Heart right ventricle (tissue), 16 donors: ENCODE measurements at places on chromosomes 7 and 10. TPM values are rescaled to one million over a fixed set of nuclear protein-coding genes. Genes with fewer than 3 reads are reported as not detected.

Gene MYL10
- not detected for total RNA-seq

GRCh38 chr7:151246851-151247580 lies 1.5 kb downstream of the SMARCD3 start:
- H3K4me3 ChIP-seq = peak overlapping the region; percentile 80
- H3K36me3 ChIP-seq = no peaks in the 10 kb centered on the region
- H3K27me3 ChIP-seq = no peaks in the 10 kb centered on the region
- H3K27ac ChIP-seq = peak overlapping the region; percentile 12
- DNase-seq = no peak

Gene NET1
- 19.7 TPM for total RNA-seq

DNA sequence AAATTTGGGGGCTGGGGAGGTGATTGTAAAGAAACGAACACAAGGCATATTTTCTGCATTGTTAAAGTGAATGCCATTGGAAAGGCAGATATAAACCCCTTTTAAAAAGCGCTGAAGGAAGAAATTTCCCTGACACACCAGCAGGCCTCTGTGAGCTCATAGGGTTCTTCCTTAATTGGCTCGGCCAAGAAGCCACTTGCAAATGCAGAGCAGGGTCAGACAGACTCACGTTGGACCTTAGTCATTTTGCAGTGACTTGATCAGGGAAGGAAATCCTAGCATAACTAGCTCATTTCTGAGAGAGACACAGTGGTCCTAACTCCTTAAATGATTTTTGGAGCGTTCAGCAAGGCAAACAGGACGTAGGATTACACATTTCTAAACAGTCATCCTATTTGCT lies 1461.4 kb downstream of the GATA3 start:
- H3K4me3 ChIP-seq = no peak overlapping the region
- no peaks in the 10 kb centered on the region for H3K27me3 ChIP-seq
- no peaks in the 10 kb centered on the region for H3K36me3 ChIP-seq
- H3K4me1 ChIP-seq = no peaks in the 10 kb centered on the region

GRCh38 chr10:6838118-6838517 lies 258.0 kb upstream of the PRKCQ start:
- no peaks in the 10 kb centered on the region for H3K27me3 ChIP-seq
- DNase-seq = no peak
- no peak overlapping the region for H3K27ac ChIP-seq
- no peaks in the 10 kb centered on the region for H3K4me1 ChIP-seq
- no peaks in the 10 kb centered on the region for H3K36me3 ChIP-seq

DNA sequence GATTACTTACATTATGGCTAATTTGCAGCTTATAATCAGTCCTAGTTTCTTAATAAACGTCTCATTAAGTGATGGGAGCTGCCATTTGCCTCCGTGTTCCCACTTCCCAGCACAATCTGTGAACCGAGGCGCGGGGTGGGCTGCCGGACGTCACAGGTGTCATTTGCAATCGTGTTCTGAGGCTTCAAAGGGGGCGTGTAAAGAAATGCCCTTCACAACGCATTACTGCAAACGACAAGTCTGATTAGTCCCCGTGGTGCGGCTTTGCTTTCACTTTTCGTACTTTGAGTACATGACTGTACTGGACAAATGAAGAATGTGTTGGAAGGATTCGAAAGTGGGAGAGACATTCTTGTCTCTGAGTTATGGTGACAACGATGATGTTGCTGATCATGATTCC lies 614.2 kb upstream of the ADARB2 start:
- no peaks in the 10 kb centered on the region for H3K27me3 ChIP-seq
- no peak overlapping the region for H3K27ac ChIP-seq
- no peaks in the 10 kb centered on the region for H3K36me3 ChIP-seq

DNA sequence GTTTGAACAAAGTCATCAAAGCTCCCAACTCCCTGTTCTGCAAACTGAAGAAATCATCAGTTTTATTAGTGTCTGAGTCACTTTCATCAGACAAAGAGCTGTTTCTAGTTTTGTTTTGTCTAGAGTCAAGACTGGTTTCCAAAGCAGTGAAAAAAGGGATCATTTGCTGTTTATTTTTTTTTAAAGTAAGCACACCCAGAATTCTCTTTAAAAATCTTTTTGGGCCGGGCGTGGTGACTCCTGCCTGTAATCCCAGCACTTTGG lies 972.0 kb upstream of the CELF2 start:
- H3K4me3 ChIP-seq = no peak overlapping the region
- no peak overlapping the region for H3K27ac ChIP-seq
- H3K36me3 ChIP-seq = no peaks in the 10 kb centered on the region
- H3K27me3 ChIP-seq = no peaks in the 10 kb centered on the region

DNA sequence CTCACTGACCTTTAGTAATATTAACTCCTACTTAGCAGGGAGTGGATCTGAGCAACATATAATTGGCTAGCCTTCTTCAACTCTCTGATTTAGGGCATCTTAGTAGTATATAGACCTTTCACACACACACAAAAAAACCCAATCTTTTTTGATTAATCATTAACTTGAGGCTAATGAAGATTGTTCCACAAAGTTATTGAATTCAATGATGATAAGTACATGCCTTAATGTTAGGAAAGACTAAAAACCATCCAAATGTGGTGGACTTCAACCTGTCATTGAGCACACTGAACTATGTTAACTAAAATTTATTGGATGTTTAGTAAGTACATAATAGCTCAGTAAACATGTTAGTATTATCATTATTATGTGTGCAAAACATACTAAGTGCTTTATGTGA lies 179.4 kb upstream of the SLC25A13 start:
- no peaks in the 10 kb centered on the region for H3K4me1 ChIP-seq
- no peaks in the 10 kb centered on the region for H3K36me3 ChIP-seq
- H3K27me3 ChIP-seq = no peaks in the 10 kb centered on the region
